ENCODE measurements at places on chromosomes 12 and 14.

- no peak for DNase-seq
Observed at GRCh38 chr12:12990700-12991468, 9.2 kb downstream of the HEBP1 start.

DNA sequence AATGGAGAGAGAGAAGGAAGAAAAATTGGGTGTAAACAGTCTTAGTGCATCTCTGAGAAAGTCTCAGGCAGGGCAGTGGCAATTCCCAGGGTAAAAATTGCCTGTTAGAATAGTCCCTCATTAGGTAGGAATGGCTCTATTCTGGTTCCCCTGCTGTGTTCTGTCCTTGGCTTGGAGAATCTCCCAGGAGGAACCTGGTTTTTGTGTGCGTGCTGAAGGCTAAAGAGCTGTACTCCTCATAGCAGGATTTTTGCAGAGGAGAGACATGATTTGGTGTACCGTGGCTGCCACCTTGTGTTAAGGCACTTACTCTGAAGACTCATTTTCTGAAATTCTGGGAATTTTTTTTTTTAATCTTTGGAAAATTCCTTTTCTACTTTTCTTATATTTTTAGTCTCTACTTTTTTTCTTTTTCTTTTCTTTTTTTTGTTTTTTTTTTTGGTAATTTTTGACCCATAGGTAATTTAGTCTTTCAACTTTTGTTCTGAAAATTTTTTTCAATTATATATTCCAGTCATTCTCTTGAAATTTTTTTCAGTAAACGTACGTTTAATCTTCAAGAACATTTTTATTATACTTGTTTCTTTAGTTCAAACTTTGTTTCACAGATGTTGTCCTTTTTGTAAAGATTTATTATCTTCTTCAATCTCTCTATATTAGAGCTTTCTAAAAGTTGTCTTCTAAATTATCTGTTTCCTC is 63.8 kb downstream of the FBXO33 start:
- DNase-seq, result peak; percentile 52

- no peak for DNase-seq
Observed at GRCh38 chr12:130218682-130219081, 56.4 kb downstream of the FZD10 start.

DNA sequence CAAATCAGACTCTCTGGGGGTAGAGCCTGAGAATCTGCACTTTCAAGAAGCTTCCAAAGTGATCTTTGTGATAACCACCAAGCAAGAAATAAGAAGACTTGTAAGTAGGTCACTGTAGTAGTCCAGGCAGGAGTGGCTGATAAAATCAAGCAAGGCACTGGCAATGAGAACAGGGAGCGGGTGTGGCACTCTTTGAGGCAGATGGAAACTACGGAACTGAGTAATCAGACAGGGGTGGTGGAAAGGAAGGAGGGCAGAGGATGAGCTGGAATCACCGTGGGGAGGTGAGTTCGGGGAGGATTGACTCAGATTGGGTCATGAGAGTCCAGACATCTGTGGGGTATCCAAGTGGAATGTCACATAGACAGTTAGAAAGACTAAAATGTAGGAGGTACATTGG is 44.4 kb upstream of the PLXNC1 start:
- DNase-seq, result no peak

GRCh38 chr14:90732718-90733117 is 83.5 kb downstream of the TTC7B start:
- DNase-seq, result no peak

- DNase-seq, result peak; percentile 82
Observed at GRCh38 chr12:68406134-68406576, 74.0 kb upstream of the MDM1 start.

DNA sequence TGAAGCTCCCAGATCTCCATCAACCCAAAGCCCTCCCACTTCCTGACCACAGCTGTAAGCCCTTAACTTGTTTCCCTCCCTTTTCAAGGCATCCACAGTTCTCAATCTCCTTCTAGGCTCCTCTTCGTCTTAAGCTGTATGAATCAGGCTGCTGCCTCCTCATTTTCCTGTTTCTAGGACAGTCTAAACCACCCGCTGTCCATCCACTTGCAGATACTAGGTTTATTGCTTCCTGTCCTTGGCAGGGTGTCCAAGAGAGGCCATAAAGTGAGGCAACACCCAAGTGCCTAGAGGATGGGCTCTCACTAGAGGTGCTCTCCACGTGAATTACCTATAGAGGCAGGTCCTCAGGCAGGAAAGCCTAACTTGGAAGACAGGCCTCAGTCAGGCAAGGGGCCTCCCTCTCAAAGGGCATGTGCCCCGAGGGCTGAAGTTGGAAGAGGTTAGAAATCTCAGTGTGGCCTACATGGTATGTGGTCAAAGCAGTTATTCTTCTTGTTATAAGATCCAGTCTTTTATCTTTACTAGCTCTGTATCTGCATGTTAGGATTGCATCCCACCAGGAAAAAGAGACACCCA is 8.8 kb upstream of the TMEM106C start:
- DNase-seq, result no peak

Measured in AG09319 (cell line).